ENCODE measurements at places on chromosomes 2 and 18. TPM values are rescaled to one million over a fixed set of nuclear protein-coding genes. Genes with fewer than 3 reads are reported as not detected.

The ICOS gene
- total RNA-seq: not detected

The CTAGE1 gene
- not detected for total RNA-seq

GRCh38 chr2:108616751-108617161 is 82.5 kb downstream of the LIMS1 start:
- no peak for DNase-seq

DNA sequence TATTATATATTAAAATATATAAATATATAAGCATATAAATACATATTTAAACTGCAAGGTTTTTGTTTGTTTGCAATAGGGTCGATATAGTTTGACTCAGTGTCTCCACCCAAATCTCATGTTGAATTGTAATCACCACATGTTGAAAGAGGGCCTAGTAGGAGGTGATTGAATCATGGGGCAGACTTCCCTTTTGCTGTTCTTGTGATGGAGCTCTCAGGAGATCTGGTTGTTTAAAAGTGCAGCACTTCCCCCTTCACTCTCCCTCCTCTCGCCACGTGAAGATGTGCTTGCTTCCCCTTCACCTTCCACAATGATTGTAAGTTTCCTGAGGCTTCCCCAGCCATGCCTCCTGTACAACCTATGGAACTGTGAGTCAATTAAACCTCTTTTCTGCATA is 2137.3 kb upstream of the CELF4 start:
- no peak for DNase-seq

- no peak for DNase-seq
Observed at GRCh38 chr18:26493021-26493420, 55.3 kb downstream of the KCTD1 start.

The PLA2R1 gene
- total RNA-seq: 1.3 TPM

DNA sequence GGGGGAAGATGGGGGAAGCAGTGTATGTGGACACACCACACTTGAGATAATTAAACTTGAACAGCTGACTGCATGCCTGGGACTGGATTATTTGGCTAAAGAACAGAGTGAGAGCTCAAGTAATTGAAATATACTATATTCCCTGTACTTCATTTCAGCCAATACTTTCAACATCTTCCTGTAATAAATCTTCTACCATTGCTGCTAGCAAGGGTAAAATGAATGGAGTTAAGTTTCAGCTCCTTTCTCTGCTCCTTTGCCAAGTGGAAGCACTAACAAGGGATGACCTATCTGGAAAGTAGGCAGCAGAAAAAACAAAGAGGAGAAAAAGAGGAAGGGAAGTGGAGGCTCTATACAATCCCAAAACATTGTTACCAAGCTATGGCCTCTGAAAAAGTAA is 50.9 kb downstream of the MMADHC start:
- no peak for DNase-seq

DNA sequence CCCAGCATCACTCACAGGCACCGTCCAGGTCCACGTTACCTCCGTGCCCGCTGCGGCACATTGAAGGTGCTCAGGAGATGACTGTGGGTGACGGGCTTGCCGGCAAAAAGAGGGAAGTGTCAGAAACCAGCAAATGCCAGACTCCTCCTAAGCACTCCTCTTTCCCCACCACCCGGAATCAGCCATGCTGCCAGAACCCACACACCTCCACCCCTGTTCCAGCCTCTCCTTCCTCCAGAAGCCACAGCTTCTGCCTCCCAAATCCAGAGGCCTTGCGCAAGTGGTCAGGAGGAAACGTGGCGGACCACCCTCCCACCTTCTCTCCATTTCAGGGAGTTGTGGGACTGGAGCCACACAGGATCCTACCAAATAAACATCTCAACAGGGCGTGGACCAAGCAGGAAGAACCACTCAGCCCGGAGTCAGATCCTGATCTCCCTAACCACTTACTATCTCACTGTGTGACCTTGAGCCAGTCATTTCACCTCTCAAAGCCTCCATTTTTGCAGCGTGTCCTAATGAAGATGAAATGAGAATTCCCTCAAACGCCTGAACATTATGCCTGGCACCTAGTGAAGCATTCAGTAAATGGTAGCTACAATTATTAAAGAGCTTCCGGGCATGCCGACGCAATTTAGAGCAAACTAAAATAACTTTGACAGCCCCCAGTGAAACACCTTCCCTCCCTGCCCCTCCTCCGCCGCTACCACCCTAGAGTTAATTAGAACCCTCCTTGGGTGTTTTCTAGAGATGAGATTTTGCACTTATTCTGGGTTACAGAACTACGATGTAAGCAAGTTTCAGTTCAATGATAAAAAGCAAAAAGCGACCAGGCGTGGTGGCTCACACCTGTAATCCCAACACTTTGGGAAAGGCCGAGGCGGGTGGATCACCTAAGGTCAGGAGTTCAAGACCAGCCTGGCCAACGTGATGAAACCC is 32.9 kb downstream of the SMAD7 start:
- no peak for DNase-seq

GRCh38 chr2:220556658-220557057 is 929.2 kb downstream of the SLC4A3 start:
- DNase-seq: peak; percentile 23

GRCh38 chr2:65061910-65062339 is 5.7 kb downstream of the CEP68 start:
- DNase-seq: no peak

DNA sequence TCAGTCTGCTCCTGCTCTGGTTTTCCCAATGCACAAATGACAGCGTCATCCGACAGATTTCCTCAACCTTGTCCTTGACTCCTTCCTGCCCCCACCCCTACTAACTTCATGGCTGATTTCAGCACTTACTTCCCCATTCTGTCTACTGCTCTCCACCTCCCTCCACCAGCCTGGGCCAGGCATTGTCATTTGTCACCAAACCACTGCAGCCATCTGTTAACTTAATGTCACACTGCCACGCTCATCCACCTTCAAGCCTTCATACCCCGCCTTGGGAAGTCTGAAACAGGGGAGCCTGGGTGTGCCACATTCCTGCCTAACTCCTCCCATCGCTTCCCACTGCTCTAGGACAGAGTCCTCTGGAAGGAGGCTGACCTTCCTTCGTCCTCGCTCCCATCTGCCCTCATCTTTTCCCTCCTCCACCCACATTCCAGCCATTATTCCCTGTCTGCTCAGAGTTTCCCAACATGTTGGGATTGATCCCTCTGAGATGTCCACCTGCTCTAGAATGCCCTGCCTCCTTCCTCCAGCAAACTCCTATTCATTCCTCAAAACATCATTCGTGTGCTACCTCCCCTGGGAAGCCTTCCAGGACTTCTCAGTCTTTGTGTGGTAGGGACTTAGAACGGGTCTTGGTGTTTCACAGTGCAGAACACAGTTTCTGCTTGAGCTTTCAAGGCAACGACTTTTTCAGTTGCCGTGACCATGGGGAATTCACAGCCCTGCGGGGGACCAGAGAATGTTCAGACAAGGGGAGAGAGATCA is 42.2 kb upstream of the SMAD7 start:
- no peak for DNase-seq

The GKN1 gene
- not detected for total RNA-seq
